ENCODE measurements at places on chromosomes 3 and 15.

DNA sequence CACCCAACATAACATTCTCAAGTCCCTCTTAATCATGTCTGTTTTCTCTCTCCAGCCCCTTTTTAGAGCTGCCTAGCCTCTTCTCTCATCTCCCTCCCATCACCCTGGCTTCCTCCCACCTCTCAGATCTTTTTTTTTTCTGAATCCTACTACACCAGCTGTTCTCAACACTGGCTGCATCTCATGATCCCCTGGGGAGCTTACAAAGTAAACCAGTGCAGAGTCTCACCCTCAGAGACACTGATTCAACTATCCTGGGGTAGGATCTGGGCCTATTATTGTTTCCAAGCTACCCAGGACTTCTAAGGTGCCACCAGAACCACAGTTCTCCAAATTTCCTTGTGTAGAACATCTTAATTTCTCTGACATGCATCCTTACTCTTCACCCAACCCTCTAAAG, 50.3 kb upstream of the ACAN start:
- no peak for DNase-seq

GRCh38 chr15:38374029-38374428, 79.9 kb upstream of the FAM98B start:
- no peak for DNase-seq

DNA sequence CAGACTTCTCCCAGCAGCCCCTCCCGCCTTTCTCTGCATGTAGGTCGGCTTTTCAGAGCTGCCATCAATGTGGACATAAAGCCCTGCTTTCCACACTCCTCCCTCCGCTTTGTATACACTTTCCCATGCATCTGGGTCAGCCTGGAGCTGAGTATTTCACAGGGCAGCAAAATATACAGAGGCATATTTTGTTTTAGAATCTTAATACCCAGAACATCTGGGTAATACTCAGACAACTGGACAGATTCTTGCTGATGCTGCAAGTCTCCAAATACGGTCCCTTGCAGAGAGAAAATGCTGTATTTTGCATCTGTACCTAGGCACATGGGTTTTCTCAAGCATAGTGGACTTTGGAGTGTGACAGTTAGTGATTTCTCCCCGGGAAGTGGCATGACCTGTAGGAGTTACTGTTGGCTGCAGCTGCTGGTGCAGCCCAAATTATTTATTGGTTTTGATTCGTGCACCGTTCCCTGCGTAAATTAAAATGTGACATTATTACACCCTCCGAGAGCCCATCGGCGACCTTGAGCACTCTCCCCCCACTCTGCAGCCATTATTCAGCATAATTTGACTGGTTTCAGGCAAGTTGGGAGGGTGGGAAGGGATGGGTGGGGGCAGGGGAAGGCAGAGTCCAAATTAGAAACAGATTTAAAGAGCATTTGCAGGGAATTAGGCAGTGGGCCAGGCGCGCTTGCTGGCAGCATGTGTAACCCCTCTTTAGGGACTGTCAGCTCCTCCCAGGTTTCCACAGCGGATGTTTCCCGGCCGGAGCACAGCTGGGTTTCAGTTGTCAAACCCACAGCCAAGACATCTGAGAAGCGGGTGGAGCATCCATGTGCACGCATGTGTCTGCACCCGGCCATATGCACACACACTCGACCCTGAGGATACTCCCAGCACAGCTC, 100.8 kb downstream of the CPN2 start:
- no peak for DNase-seq

DNA sequence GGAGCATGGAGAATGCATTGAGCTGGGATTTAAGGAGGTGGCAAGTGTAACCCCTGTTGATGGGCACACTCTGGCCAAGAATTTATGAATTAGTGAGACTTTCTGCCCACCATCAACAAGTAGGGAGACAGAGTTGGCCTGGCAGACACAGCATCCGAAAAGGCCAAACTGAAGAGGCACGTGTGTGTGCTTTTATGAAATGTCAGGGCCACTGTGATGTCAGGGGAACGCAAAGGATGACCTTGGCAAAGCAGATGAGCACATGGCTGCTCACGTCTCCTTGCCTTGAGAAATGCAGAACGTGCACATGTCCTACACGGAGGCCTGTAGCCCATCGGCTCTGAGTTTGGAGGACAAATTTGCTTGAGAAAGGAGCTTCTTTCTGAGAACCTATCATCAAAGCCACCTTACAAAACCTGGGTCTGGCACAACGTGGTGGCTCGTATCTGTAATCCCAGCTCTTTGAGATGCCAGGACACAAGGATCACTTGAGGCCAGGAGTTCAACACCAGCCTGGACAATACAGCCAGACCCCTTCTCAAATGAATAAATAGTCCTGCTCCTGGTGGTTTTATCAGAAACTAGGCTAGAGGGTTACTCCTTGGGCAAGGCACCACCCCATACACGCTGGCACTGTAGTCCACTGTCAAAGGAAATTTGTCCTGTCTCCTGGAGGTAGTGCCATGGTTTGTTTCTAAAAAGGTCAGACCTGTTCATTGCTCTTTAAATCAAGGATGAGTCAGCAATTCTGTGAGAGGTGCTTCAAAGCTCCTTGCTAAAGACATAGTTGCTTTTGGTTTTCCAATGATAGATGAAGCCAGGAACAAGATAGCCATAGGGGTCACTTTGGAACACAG, 941 bp upstream of the SH3BP5 start:
- DNase-seq: no peak

DNA sequence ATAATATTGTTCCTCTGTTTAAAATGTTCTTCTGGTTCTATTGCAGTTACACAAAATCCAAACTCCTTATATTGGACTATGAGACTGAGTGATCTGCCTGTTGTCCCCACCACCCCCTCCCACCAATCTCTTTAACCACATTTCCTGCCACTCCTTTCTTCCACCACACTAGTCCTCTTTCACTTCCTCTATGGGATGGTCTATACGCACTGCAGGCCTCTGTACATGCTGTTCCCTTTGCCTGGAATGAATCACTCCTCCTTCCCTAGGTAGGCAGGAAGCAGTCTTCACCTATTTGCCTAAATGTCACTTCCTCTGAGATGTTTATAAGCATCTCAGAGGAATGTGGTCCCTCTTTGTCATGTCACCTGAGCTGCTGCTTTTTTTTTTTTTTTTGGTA, 4.0 kb downstream of the MAP2K1 start:
- peak; percentile 68 for DNase-seq

DNA sequence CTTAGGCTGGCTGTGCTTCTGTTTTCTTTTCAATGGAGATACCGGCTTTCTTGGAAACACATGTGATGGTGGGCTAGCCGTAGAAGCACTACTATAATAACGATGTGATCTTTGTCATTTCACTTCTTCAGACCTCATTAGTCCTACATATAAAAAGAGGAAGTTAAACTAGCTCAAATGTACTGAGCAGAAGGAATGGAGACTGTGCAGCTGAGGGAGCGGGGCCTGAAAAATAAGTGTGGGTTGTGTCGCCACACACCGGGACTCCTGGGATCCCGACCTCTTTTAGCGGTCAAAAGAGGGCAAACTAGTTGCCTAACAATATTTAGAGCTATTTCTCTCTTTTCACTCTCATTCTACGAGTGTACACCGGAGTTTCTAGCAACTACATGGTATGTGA, 1.0 kb upstream of the RNF7 start:
- no peak for DNase-seq

DNA sequence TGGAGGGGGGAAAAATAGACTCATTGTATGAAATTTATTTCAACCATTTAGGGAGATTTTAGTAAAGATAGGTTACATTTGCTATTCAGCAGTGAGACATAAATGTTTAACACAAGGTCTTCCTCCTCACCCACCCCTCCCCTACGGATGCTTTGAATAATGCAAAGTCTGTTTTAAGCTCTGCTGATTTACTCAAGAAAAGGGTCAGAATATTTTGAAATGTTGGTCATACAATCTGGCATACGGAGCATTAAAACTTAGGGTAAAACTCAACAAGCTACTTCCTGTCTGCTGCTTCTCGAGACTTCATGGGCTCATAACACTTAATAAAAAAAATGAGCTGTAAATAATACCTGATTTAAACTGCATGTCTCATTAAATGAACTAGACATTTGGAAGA, 156.3 kb downstream of the WNT5A start:
- DNase-seq: no peak

DNA sequence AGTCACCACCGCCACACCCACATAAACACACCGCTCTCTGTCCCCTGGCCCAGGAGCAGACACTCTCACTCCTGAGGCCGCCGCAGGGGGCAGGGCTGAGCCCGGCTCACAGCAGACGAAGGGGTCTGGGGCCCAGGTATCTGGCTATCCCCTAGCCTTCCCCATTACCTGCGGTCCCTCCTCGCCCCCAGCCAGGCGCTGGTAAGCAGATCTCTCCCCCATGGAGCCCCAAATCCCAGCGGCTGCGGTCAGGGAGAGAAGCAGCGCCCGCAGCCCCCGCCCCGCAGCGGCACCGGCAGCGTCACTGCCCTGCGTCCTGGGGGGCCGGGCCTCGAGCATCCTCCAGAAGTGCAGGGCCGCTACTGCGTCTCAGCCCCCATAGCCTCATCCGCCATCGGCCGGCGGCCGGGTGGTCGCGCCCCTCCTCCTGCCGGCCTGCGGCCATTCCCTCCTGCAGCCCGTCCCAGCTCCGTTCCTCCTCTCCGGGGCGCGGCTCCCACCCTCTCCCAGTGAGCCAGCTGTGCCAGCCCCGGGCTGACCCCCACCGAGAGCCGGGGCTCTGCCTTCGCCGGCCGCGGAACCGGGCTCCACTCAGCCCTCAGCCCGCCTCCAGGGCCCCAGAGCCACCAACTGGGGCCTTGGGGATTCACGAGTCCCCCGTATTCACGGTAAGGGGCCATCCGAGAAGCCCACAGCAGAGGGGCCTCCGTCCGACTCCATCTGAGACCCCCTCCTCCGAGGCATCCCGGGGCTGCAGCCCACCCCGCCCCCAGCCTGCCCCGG, 13.1 kb downstream of the TNK2 start:
- peak; percentile 73 for DNase-seq

DNA sequence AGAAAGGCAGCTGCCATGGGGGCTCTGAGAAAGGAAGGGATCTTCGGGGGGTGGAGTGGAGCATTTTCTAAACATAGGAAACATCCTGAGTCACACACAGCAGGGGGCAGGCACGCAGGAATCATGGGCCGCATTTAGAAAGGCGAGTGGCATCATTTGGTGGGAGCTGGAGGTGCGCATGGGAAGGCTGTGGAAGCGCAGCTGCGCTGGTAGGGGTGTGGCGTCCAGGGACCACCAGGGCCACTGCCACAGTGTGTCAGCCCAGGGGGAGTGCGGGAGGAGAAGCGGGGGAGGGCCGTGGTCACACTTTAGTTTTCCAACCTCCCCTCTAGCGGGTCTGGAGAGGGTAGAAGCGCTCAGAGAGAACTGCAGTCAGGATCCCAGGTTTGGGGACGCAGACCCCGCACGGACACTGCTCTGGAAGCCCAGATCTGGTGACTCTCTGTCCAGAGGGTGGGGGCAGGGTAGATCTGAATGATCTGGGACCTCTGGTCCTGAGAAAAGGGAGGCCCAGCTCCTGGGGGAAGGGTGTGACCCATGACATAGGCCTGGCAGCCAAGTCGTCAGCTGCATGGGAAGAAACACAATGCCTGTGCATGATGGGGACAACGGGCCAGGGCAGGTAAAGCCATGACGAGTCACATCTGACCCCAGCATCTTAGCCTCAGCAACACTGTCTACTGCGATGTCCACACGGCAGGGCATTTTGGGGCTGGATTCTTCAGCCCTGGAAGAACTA, 88.0 kb upstream of the IQSEC1 start:
- no peak for DNase-seq

GRCh38 chr3:56369914-56370313, 98.4 kb downstream of the ERC2 start:
- peak; percentile 37 for DNase-seq

- DNase-seq: peak; percentile 68
Observed at GRCh38 chr3:98657457-98657856, 64.0 kb upstream of the CPOX start.

- no peak for DNase-seq
Observed at GRCh38 chr3:13498354-13499060, 18.4 kb downstream of the HDAC11 start.

GRCh38 chr3:50660386-50660785, 14.3 kb upstream of the DOCK3 start:
- DNase-seq: no peak

- DNase-seq: peak; percentile 51
Observed at GRCh38 chr3:170054204-170054603, 16.4 kb downstream of the GPR160 start.

GRCh38 chr15:47983533-47983932, 137.3 kb upstream of the SLC24A5 start:
- DNase-seq: no peak

- DNase-seq: no peak
Observed at GRCh38 chr3:65720989-65721737, 317.6 kb downstream of the MAGI1 start.

- DNase-seq: no peak
Observed at GRCh38 chr15:74843891-74844299, 939 bp upstream of the ULK3 start.

- DNase-seq: no peak
Observed at GRCh38 chr15:42143866-42144625, 12.4 kb downstream of the PLA2G4F start.

DNA sequence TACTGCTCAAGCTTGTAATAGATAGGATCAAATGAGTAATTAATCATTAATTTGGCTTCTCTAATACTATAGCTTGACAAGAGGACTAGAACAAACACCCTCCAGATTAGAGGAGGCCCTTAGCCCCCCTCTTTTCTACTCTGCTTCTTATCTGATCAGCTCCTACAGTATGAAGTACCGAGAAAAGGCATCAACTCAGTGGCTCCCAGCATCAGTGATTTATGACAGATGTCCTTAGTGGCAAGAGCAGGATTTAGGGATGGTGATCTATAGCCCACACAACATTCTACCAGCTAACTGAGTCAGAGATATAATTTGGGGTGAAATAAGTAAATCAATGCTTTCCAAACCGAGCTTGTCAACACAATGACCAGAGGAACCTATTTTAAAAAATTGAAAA, 541.1 kb downstream of the NLGN1 start:
- DNase-seq: peak; percentile 10

DNA sequence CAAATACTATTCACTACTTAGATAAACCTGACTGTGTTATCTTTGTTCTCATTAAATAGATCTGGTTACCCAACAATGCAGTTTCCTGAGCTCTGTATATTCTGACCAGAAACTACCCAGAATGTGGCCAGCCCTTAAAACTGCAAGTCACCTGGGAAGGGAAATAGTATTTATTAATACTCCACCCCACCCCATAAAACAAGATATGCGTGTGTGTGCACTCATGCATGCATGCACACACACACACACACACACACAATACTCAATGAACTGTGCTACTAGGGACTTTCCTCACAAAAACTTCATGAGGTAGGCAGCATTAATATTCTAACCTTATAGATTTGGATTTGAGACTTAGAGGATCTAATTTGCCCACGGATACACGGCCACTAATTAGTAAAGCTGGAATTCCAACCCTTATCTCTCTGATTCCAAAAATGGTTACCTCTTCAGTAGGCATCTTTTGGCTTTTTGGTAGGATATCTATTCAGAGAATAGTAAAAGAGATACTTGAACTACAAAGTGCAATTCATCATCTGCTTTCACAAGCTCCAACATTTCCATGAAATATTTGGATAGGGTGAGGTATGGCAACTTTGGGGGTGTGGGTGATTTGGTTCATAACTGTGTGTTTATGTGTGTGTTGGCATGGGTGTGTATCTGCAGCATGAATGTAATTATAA, 197.0 kb upstream of the CFAP20DC start:
- DNase-seq: peak; percentile 60

Data from kidney tubule cell (primary cell).